ENCODE measurements at places on chromosomes 7 and 10.

- no peak for DNase-seq
Observed at GRCh38 chr7:137342828-137343261, 688 bp downstream of the PTN start.

- DNase-seq, result no peak
Observed at GRCh38 chr10:78870458-78870857, 198.3 kb upstream of the ZMIZ1 start.

DNA sequence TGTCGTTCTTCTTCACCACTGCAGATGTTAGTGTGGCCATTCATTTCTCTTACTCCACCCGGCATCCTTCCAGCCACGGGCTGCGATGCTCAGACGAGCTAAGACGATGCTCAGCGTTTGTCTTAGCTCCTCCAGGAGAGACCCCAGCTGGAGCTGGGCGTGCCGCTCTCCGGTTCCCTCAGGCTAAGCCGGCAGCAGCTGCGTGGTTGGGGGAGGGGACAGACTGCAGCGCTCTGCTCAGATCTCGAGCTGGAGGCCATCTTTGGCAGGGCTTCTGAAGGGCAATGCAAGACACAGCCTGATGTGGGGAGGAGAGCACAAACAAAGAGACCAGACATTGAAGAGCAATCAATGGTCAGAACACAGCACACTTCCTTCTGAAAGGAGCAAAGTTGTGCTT lies 4.8 kb downstream of the INA start:
- DNase-seq, result no peak

DNA sequence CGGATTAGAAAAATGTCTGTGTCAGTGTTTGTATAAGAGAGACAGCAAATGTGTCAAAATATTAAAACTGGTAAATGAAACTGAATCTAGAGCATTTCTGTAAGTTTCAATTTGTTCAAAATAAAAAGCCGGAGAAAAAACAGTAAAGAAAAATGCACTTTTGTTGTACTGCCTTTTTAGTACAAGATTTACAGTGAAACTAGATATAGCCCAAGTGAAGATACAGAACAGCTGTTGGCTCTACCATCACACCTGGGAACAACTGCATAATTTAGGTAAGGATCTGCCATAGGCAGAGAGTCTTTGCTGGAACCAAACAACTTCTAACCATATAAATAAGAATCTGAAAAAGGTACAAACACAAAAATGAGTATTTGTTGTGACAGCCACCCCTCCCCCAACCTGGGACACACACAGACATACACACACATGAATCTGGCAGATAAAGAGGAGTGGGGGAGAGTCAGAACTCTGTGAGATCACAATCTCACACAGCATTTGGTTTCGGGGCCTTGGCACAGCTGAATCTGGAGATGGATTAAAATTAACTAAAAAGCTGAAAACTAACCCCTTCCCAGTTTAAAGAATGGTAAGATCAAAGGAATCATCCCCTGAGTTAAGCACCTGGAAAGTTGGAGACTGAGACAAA lies 54.8 kb downstream of the DPY19L1 start:
- no peak for DNase-seq

- DNase-seq, result peak; percentile 65
Observed at GRCh38 chr7:47534322-47535034, 47.4 kb downstream of the TNS3 start.

DNA sequence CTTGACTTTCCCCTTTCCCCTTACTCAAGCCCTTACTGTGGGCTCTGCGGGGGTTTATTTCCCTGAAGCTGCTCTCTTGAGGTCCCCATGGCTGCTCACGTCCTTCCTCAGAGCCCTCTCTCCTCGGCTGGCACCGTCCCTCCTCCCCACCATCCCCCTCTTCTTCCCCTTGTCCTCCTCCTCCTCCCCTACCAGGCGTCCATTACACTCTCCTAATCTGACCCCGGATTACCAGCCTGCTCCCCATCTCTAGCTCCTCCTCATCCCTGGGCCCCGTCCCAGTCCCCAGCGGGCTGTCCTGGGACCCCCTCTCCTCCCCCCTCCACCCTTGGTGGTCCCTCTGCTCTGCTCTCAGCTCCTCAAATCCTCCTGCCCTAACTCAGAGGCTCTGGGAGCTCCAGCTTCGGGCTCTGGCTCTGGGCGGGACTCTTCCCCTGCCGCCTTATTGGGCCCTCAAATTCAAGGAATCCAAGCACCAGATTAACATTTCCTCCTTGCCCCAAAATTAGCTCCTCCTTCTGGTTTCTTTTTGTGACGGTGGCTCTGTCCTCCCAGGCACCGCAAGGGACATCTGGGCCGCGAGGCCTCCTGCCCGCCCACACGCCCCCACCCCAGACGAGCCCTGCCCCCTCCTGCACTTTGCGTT lies 48.5 kb upstream of the LEP start:
- DNase-seq, result no peak

DNA sequence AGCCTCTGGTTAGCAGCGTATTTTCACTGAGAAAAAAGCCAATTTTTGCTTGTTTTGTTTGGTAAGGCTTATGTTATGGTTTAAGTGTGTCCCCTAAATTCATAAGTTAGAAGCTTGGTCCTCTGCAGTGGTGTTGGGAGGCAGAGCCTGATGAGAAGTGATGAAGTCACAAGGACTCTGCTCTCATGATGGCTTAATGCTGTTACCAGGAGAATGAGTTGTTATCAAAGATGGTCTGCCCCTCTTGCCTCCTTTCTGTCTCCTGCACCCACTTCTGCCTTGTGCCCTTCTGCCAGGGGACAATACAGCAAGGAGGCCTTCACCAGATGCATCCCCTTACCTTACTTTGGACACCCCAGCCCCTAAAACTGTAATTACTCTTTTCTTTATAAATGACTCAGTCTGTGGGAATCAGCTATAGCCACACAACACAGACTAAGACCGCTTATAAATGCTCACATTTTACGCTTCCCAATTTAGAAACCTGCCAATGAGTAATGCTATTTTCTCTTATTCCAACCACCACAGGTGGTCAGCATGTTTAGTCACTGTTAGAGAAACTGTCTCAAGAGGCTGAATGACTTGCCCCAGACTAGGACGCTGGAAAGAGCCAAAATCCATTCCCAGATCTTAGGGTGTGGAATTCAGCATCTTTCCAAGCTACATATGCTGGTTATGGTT lies 6.1 kb upstream of the PKD1L1 start:
- no peak for DNase-seq

DNA sequence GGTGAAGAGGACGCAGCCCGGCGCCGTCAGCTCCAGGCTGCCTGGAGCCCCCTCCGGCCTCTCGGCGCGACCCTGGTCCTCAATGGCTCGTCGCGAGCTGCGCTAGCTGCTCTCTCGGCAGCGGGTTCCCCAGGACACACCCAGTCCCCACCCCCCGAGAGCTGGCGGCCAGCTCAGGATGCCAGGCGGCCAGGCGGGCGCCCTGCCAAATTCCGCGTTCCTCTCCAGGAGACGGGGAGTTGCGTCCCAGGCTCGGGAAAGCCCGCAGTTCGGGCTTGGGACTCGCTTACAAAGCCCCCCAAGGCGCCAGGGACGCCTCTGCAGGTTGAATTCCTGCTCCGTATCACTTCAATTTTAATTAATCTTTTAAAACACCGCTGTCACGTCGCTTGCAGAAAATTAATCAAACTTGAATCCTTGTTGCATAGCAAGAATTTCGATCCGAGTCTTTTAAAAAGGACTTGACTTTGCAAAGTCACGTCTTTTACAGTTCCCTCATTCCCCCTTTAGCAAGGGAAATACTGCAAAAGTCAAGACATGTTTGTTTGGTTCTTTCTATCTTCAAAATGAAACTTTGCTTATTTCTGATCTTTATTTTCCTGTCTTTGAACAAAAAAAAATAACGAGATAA lies 28.2 kb downstream of the SKIDA1 start:
- DNase-seq, result peak; percentile 94

GRCh38 chr10:121457729-121458128 lies 140.5 kb downstream of the FGFR2 start:
- no peak for DNase-seq

DNA sequence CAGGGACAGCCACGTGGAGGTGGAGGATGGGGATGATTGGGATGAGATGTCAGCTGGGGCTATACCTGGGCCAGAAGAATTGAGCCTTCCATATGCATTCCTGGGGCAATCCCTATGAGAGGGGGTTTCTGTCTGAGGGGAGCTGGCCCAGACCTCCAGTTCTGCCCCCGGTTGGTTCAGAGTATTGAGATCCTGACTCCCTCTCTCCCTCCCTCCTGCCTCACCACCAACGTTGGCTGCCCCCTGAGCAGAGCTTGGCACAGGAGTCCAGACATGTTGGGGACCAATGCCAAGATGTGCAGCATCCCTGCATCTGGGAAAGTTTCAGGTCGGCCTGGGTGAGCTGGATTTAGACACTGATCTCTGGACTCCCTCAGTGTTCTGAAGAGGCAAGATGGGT lies 575.2 kb upstream of the MKI67 start:
- DNase-seq, result no peak

- DNase-seq, result peak; percentile 44
Observed at GRCh38 chr7:135645296-135645904, 16.9 kb upstream of the STMP1 start.

DNA sequence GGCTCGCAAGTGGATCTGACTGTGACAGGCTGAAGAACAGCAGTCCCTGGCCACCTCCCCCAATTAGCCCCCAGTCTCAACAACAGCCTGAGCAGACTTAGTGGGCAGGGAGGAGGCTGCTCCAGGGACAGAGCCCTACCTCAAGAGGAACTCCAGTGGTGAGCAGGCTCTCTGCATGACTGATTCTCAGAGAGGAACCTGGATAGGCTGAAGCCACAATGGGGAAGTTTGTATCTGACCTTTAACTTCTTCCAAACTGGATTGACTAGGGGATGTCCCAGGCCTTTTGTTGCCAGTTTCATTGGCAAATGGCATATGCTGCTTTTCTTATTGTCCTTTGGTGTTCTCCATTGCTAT lies 93.0 kb downstream of the ARHGAP22 start:
- DNase-seq, result no peak

- no peak for DNase-seq
Observed at GRCh38 chr7:125654076-125654475, 724.5 kb upstream of the POT1 start.

DNA sequence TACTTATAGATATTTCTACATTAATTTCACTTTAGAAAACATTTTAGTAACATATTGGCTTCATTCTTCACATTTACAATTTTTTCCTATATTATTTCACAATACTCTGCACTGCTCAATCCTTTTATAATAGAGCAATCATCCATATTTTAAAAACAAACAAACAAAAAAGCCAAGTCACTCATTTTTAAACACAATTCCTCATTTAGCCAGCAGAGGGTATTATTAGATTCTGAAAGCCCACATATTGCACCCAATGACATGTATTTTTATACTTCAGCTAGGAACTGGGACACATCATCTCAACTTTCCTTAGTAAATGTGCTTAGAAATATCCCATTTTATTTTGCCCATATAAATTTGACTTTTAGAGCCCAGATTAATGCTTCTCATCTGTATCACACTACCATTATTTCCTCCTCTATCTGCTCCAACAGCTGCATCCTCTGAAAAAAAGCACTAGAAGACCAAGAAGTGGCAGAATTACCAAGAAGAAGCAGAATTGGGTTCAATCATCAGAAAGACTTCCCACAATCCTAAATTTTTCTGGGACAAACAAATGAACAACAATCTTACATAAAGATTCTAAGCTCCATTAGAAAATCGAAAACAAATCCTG lies 29.5 kb downstream of the CTNNA3 start:
- DNase-seq, result no peak

DNA sequence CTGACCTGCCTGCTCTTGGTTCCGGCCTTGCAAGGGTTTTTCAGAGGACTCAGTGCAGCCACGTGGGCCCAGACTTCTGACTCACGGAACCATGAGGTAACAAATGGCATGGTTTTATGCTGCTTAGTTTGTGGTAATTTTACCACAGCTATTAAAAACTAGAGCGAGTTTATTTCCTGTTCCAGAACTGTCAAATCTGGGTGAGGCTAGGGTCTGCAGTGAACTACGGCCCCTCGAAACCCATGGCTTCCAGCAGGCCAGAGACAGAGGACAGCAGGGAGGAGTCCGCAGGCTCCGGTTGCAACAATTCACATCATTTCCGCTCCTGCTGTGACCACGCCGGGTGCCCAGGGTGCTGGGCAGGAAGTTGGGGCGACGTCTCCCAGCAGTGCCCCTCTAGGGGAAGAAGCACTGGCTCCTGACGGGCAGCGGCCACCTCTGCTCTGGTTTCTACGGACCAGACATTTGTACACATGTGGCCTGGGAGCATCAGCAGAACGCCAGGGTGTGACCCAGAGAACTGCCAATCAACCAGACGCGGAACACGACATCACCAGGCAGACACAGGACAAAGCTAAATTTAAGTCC lies 74.8 kb downstream of the ADARB2 start:
- DNase-seq, result no peak

DNA sequence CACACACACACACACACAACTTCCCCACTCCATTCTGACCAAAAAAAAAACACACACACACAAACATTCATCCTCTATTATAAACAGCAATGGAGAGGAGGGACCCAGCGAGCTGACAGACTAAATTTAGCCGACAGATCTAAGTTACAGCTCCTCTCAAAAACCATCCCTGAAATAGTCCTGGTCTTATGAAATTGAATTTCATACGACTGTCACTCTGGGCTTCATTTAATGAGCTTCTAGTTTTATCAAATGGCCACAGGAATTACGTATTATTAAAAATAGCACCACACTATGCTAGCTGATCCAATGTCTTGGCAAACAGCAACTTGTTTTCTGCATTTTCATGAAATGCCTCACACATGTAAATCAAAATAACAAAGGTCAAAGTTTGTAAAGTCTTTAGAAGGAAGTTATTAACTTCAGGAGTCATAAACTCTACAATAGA lies 131.3 kb upstream of the ASAH2 start:
- DNase-seq, result no peak

- DNase-seq, result no peak
Observed at GRCh38 chr7:47069385-47070076, 512.4 kb downstream of the TNS3 start.

- no peak for DNase-seq
Observed at GRCh38 chr10:13822490-13822889, 235.7 kb downstream of the PRPF18 start.

DNA sequence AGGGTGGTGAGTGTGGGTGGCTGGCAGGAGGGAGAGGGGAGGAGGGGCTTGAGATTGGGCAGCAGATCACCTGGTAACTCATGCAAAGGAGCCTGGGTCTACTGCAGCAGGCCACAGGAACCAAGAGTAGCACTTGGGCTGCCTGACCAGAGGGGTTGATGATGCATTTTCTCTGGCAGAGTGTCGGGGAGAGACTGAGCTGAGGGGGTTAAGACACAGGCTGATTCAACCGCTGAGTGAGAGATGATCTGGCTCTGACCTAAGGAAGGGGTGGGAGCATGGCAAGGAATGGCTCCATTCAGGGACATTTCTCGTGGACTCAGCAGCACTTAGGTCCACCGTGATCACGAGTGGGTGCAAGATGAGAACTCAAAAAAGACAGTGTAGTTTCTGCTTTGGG lies 115.5 kb upstream of the STK17A start:
- DNase-seq, result no peak

GRCh38 chr7:67635271-67635670 lies 638.6 kb downstream of the TYW1 start:
- no peak for DNase-seq

GRCh38 chr7:44561962-44562621 lies 11.6 kb downstream of the DDX56 start:
- no peak for DNase-seq
